Left renal cortex interstitium (tissue), 4 donors: ENCODE measurements at places on chromosomes 13 and 19. TPM values are rescaled to one million over a fixed set of nuclear protein-coding genes. Genes with fewer than 3 reads are reported as not detected.

Gene ZNF225
- 9.8 TPM for polyA plus RNA-seq

Gene RPL18A
- 1,286 TPM for polyA plus RNA-seq

Gene ADAMTSL5
- 1.2 TPM for polyA plus RNA-seq

Gene RASIP1
- polyA plus RNA-seq = 14.5 TPM

Gene BRME1
- polyA plus RNA-seq = 9.6 TPM

Gene WASF3
- 61.8 TPM for polyA plus RNA-seq

Gene TMIGD2
- polyA plus RNA-seq = 0.51 TPM

Gene STOML3
- 0.08 TPM for polyA plus RNA-seq
